Activated T-helper 1 cell treated with Interleukin-2 at 50 U/mL for 16 hours (primary cell): ENCODE measurements at places on chromosomes 2 and 18.

DNA sequence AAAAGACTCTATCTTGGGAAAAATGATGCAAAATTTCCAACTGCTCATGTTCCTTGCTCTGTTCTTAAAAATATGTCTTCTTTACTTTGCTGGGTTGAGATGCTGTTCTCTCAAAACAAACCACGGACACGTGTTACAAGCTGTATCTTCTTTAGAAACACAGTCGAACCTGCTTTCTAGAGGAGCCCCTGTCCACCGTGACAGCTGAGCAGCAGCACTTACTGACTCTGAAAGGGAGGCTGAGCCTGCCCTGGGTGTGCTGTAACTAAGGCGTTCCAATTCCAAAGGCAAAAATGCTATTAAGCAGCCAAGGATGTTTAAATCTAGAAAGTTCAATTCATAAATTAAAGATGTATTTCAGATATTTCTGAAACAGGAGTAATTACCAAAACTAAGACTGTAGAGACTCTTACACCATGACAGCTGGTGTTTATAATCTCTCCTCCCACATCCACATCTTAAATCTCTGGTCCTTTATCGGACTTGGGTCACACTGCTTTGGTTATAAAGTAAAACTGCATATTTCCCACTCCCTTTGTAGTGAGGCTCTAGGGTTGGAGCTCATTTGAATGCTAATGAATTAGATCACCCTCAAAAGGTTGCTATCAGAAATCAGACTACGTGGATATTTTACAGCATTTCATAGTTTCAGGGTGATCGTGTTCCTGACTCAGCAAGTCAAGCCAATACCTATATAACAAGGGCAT is 281.2 kb upstream of the LYPD1 start:
- DNase-seq, result no peak

GRCh38 chr2:188399159-188399558 is 107.5 kb downstream of the GULP1 start:
- no peak for DNase-seq

- no peak for DNase-seq
These were observed 146.6 kb downstream of the MAP4K4 start for GRCh38 chr2:101844055-101844635.

DNA sequence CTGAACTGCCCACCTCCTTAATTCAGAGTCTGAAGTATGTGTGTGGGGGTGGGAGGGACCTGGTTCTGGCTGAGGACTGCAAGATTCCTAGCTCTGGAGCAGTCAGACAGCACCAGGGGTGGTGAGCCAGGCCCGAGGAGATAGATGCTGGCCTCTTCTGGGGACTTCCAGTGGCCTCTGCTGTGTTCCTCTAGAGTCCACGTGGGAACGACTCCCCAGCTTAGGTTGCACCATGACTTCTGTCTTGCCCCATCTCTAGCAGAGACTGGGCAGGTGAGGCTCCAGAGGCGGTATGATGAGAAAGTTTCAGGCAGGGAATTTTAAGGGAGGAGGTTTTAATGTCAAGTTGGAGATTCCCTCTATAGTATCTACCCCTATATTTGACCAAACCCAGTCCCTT is 22.0 kb upstream of the RESP18 start:
- DNase-seq, result no peak

GRCh38 chr18:71242981-71243380 is 954.1 kb downstream of the SOCS6 start:
- no peak for DNase-seq

GRCh38 chr18:12287684-12288402 is 20.2 kb upstream of the TUBB6 start:
- no peak for DNase-seq

DNA sequence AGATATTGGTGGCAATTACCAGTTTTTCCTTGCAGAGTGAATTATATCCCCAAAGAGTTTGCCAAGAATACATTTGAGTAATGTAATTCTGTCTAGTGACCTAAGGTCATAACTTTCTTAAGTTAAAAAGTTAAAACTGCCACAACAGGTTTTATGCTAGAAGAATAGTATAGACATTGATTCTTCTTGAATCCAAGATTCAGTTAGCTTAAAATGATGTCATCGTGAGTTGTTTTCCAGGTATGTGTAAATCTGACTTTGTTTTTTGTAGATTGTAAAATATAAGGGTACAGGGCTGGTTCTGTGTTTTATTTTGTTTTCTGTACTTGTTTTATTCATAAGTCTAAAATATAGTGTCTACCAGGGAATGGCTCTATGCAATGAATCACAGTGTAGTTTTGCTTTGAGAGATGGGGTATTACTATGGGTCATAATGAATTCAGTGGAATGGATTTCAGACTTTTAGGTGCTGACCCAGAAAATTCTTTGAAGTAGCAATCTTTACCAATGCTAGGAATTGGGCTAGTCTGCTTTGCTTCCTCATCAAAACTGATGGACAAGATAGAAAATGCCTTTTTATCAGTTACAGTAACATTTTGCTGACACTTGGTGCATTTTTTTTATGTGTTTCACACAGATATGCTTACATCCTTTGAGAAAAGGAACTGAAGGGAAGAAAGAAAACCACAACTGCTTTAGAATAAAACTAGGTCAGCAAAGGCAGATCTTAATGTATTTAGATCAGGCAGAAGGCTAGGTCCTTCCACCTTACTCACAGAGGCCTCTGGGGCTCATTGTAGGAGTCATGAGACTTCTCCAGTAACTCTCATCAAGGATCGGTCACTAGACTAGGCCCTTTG is 20.8 kb upstream of the MGAT5 start:
- no peak for DNase-seq

GRCh38 chr18:79211844-79212243 is 142.7 kb downstream of the ATP9B start:
- DNase-seq, result no peak

GRCh38 chr2:78779761-78780160 is 245.7 kb upstream of the REG3G start:
- DNase-seq, result no peak

DNA sequence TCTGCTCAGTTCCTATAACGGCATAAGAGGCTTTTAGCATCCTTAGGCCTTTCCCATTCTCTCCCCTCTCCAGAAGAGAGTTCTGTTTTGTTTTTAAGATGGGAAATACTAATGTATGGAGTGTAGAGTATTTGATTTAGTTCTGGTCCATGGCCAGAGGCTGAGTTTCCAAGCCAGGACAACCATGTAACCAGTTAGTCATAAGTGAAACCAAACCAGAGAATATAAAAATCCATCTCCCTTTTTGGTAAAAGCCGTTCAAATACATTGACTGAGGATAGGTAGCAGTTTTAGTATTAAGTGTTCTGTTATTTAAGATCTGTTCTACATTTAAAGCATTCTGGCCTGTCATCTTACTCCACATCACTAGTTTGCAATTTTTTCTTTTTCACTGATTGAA is 3.1 kb downstream of the PSMD1 start:
- no peak for DNase-seq

DNA sequence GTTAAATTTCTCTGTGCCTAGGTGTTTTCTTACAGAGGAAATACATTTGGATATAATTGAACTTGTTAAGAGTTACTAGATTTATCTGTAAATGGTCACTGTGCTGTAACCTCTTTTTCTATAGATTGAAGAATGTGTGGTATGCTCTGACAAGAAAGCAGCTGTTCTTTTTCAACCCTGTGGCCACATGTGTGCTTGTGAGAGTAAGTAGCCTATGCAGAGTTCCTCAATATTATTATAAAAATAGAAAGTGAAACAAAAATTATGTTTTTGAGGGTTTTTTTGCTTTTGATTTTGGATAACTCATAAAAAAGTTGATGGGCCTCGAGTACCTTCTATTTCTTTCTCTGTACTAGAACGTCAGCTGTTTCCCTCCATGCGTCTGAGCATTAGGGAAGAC is 112.4 kb downstream of the MIB1 start:
- DNase-seq, result no peak

DNA sequence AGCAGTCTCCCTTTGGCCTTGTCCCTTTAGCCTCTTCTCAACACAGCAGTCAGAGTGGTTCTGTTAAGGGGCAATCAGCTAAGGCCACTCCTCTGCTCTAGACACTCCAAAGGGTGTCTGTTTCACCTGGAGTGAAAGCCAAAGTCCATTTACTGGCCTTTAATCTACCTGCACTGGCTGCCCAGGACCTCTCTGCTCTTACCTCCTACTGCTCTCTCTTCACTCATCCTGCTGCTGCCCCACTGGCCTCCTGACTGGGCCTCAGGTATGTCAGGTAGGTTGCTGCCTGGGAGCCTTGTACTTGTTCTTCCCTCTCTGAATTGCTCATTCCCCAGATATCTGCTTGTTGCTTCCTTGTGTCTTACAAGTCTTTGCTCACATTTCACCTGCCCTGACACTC is 68.2 kb downstream of the PIKFYVE start:
- no peak for DNase-seq

- no peak for DNase-seq
These were observed 114.4 kb upstream of the FZD5 start for GRCh38 chr2:207884127-207884526.

GRCh38 chr18:44716697-44717163 is 36.0 kb downstream of the SETBP1 start:
- no peak for DNase-seq

- DNase-seq, result no peak
These were observed 195.0 kb downstream of the CYP26B1 start for GRCh38 chr2:71952572-71953188.

- DNase-seq, result no peak
These were observed 702.7 kb downstream of the SOCS6 start for GRCh38 chr18:70991577-70991976.

GRCh38 chr18:66329716-66330115 is 274.2 kb downstream of the CDH19 start:
- DNase-seq, result no peak

DNA sequence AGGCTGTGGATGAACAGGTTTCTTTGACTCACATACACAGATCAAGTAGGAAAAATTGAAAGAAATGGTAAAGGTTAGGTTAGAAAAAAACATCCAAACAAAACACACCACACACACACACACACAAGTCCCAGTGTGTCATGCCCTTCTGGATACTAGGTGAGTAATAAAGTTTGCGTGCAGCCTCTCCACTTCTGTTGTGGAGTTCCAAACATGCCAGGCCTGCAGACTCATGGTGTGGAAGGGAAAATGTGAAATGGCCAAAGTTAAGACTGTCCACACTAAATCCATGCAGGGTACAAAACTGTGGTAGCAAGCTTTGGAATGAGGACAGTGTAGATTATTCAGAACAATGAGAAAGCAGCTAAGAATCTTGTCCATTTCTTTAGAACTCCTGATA is 114.6 kb downstream of the IKZF2 start:
- DNase-seq, result no peak

DNA sequence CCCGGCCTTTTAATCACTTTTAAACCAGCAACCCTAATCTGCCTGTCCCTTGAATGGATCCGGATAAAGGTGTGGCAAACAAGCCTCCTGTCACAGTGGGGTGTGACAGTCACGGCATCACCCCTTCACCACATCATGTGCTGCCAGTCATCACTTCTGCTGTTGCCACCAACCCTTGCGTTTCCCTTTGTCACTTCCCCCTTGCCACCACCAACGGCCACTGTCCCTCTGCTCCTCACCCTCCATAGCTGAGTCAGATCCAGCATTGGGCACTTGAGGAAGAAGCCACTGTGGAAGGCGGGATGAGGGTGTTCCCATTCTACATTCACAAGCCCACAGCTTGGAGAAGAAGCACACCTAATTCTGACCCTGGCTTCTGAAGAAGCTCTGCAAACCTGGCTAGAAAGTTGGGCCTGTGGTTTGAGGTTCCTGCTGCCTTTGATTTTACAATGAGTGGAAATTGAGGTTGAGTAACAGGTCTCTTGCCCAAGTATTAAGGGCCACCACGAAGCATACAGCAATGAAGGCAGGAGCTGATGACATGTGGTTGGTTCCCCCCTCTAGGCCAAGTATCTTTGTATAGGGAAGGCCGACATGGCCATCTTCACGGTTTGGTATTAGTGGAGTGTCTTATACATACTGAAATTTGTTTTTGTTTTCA is 22.9 kb upstream of the DARS1 start:
- peak; percentile 44 for DNase-seq

GRCh38 chr2:215861607-215862350 is 151.6 kb downstream of the MREG start:
- DNase-seq, result no peak

DNA sequence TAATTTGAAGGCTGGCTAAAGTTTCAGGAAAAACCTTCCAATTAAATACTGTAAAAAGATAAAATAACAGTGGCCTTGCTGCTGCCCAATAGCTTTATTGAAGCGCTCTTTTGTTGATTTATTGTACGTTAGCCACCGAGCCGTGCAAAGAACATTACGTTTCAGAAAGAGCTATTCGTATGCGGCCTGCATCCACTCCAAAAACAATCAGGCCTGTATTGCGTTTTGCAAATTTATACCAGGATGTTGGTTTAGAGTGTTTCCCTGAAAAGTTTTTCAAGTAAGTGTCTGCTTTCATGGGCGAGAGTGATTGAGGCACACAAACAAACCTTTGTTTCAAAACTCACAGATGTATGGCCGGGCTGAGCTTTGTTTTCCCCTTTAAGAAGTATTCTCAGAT is 257.2 kb upstream of the SALL3 start:
- DNase-seq, result no peak

- DNase-seq, result no peak
These were observed 357.2 kb upstream of the RGPD4 start for GRCh38 chr2:107469437-107469995.

DNA sequence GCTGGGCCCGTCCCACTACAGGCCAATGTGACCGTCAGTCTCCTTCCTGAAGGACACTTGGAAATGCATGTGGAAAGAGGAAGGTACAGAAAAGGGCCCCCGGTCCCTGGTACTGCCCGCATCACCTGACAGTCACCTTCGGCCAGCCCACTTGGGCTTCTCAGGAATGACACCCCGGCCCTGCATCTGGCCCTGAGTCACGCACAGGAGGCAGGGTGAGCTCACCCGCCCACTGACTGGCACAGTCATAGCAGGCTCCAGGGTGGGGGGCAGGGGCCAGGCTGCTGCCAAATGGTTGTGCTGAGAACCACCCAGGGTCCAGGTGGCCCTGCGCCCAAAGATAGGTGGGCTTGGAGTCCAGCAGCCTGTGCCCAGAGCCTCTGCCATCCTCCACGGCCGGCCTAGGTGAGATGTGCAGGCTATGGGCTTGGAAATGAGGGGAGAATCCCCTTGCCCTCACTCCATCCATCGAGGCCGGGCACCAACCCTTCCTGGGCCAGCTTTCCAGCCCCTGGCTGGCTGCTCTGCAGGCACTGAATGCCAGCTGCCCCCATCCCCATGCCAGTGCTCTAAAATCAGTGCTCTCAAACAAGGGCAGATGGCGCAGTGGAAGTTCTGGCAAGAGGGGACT is 14.1 kb downstream of the EMX1 start:
- DNase-seq, result no peak

GRCh38 chr2:128320192-128320905 is 1.7 kb upstream of the HS6ST1 start:
- DNase-seq, result no peak

- no peak for DNase-seq
These were observed 25.8 kb upstream of the NAPG start for GRCh38 chr18:10500038-10500437.

- DNase-seq, result no peak
These were observed 134.0 kb downstream of the MREG start for GRCh38 chr2:215879331-215879730.

GRCh38 chr2:53475321-53475720 is 292.3 kb upstream of the CHAC2 start:
- no peak for DNase-seq

- no peak for DNase-seq
These were observed 128.6 kb upstream of the RASGRP3 start for GRCh38 chr2:33347856-33348255.
